Tibial nerve (tissue), 4 donors: ENCODE measurements at places on chromosomes 7 and 10. TPM values are rescaled to one million over a fixed set of nuclear protein-coding genes. Genes with fewer than 3 reads are reported as not detected.

DNA sequence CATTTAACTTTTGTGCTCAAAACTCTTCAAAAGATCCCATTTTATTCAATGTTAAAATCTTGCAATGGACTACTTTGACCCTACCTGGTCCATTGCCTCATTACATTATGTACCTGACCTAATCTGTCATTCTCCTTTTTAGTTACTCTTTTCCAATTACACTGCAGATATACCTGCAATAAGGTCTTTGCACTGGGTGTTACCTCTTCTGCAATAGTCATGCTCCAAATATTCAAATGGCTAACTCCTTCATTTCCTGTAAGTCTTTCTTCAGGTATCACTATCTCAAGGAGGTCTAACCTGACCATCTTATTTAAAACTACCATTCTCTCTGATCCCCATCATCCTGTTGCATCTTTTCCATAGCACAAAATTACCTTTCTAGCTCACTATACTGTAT lies 22.3 kb downstream of the SLC13A1 start:
- no peaks in the 10 kb centered on the region for H3K27me3 ChIP-seq
- DNase-seq: no peak
- no peaks in the 10 kb centered on the region for H3K4me1 ChIP-seq
- no peak overlapping the region for H3K4me3 ChIP-seq

GRCh38 chr7:46725838-46726237 lies 804.8 kb upstream of the IGFBP3 start:
- no peak overlapping the region for H3K4me3 ChIP-seq
- no peak overlapping the region for H3K27ac ChIP-seq
- no peaks in the 10 kb centered on the region for H3K36me3 ChIP-seq
- no peak for DNase-seq

- no peak overlapping the region for H3K27ac ChIP-seq
- no peak for DNase-seq
- no peak overlapping the region for H3K4me3 ChIP-seq
- H3K4me1 ChIP-seq: no peaks in the 10 kb centered on the region
Observed at GRCh38 chr7:147605323-147605722, 985.2 kb upstream of the C7orf33 start.

- DNase-seq: no peak
- no peak overlapping the region for H3K27ac ChIP-seq
- H3K4me3 ChIP-seq: no peak overlapping the region
- H3K4me1 ChIP-seq: no peaks in the 10 kb centered on the region
- no peaks in the 10 kb centered on the region for H3K36me3 ChIP-seq
- no peaks in the 10 kb centered on the region for H3K27me3 ChIP-seq
Observed at GRCh38 chr7:295155-296154, 5.5 kb downstream of the FOXL3 start.

DNA sequence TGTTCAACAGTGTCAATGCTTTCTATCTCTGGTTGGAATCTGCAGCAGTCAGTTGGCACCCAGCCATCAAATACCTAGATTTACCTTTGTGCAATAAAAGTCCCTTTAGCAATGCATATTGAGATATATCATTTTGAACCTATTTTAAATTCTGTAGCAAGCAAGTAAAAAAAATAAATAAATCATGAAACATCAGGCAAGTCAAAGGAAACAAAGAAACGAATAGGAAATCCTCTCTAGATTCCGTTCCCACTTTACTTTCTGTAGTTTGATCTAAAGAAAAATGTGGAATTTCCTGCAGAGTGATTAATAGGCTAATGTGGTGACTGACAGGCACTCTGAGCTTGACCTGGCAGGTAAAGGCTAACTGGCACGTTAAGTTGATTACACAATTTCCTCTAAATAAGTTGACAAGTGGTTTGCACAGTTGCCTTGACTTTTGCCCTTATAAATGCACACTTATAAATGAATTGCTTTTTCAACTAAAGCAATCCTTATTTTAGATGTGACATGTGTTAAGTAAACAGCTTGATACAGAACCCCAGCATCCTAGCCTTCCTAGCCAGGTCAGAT lies 208.1 kb upstream of the TCF7L2 start:
- no peaks in the 10 kb centered on the region for H3K4me1 ChIP-seq
- DNase-seq: no peak
- no peaks in the 10 kb centered on the region for H3K36me3 ChIP-seq
- no peak overlapping the region for H3K4me3 ChIP-seq

- H3K4me3 ChIP-seq: no peak overlapping the region
- H3K4me1 ChIP-seq: peaks cover 34% of the 10 kb centered on the region
- no peaks in the 10 kb centered on the region for H3K27me3 ChIP-seq
- no peak overlapping the region for H3K27ac ChIP-seq
- DNase-seq: no peak
Observed at GRCh38 chr7:149625947-149626392, 128.4 kb upstream of the ZNF746 start.

GRCh38 chr7:92747041-92747835 lies 89.1 kb downstream of the CDK6 start:
- no peak overlapping the region for H3K27ac ChIP-seq
- H3K27me3 ChIP-seq: no peaks in the 10 kb centered on the region
- H3K4me3 ChIP-seq: no peak overlapping the region
- no peaks in the 10 kb centered on the region for H3K4me1 ChIP-seq

DNA sequence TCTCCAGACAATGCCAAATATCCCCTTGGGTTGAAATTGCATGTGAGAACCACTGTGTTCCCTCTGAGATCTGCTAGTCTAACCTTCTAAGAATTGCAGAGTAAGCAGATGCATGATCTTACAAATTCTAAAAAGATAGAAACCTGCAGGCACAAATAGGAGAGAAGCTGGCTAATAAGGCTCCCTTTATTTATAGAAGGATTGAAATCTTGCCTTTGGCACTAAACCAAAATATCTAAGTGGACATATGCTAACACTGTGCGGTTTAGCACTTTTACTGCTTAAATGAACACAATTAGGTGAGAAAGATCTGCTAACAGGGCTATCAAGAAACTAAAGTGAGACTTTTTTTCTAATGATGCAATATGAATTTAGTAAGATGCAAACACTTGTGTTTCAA lies 225.5 kb downstream of the DOCK4 start:
- H3K27me3 ChIP-seq: no peaks in the 10 kb centered on the region
- peaks cover 20% of the 10 kb centered on the region for H3K36me3 ChIP-seq
- no peak for DNase-seq
- H3K4me3 ChIP-seq: no peak overlapping the region

Gene CHST15
- total RNA-seq: 31.0 TPM

Gene CALCR
- not detected for total RNA-seq

Gene ADAM12
- 0.78 TPM for total RNA-seq

Gene BUD31
- 75.4 TPM for total RNA-seq

Gene VWA2
- 0.84 TPM for total RNA-seq

Gene PILRA
- 14.4 TPM for total RNA-seq

Gene TFR2
- not detected for total RNA-seq

Gene OR6V1
- total RNA-seq: not detected

Gene SUMF2
- 137 TPM for total RNA-seq
